WTC11 (cell line): ENCODE measurements at places on chromosomes 3 and 15. TPM values are rescaled to one million over a fixed set of nuclear protein-coding genes. Genes with fewer than 3 reads are reported as not detected.
A peak's percentile ranks its signal among the peaks of the same experiment; 100 is the strongest.

DNA sequence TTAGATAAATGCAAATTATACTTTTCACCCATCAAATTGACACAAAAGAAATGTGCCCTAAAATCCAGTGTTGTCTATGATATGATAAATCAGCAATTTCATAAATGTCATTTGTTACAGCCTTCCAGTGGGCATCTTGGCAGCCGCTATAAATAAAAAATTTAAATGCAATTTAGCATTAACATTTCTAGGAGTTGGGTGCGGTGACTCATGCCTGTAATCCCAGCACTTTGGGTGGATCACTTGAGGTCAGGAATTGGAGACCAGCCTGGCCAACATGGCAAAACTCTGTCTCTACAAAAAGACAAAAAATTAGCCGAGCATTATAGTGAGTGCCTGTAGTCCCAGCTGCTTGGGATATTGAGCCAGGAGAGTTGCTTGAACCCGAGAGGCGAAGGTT lies 65.9 kb upstream of the POMGNT2 start:
- DNase-seq, result no peak

DNA sequence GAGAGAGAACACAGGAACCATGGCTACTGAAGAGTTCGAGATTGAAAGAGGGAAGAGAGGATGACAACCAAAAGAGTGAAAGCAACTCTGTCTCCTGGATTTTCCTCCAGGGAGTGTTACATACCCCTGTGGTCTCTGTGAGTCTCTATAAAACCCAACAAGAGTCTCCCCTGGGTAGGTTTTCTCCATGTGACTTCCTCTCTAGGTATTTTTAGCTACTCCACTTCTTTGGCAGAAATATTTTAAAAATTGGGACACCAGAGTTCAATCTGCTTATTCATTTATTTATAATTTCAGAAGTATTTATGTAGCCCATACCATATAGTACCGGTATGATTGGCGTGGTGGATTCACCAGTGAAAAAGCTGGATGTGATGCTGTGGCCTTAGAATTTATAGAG lies 671.7 kb upstream of the NR2F2 start:
- DNase-seq, result no peak

MORC1 gene
- not detected in 3 replicates for total RNA-seq

GRCh38 chr15:89665449-89666181 lies 10.3 kb upstream of the KIF7 start:
- DNase-seq, result peak; percentile 56

SNURF gene
- 50.8 to 77.2 TPM (median 66.8 TPM) in 3 replicates for total RNA-seq
